ENCODE measurements at places on chromosomes 5 and 9. TPM values are rescaled to one million over a fixed set of nuclear protein-coding genes. Genes with fewer than 3 reads are reported as not detected.

DNA sequence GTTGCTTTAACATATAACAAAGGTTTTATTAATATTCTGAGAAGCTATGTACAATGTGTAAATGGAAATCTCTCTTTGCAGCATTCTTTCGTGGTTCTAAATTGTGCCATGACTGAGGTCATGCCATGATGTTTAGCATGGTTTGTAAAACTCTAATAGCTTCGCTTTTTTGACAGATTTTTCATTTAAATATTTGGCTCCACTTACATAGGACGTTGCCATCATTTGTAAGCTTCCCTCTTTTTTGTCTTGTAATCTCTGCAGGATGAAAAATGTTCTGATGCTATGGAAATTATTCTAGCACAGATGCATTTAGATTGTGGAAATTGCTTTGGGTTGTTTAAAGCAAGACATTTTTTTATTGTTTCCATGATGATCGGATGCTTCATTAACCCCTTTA lies 1054.8 kb downstream of the MAT2B start:
- no peaks in the 10 kb centered on the region for H3K27me3 ChIP-seq

The CCDC192 gene
- total RNA-seq = not detected

The FOXD4 gene
- 0.23 TPM for total RNA-seq

DNA sequence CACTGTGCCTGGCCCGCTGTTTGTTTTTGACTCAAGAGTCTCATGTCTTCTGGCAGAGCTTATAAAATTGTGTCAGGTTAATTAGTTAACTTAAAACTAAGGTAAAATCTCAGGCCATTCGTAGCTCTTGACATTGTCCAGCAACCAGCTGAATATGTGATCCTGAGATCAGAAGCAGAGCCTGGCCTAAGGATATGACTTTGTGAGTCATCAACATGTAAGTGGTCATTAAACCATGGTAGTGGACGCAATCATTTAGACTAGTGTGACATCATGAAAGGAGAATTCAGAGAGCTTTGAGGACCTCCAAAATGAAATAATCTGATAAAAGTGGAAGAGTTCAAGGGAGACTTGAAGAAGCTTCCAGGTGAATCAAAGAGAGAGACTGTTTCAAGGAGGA lies 23.3 kb downstream of the SPZ1 start:
- H3K4me1 ChIP-seq = no peaks in the 10 kb centered on the region
- H3K4me3 ChIP-seq = no peak overlapping the region
- no peaks in the 10 kb centered on the region for H3K27me3 ChIP-seq
- no peak overlapping the region for H3K27ac ChIP-seq

The ADAMTS2 gene
- total RNA-seq = 0.13 TPM

Measured in Panc1 (cell line).